Stimulated activated CD4-positive, alpha-beta T cell treated with anti-CD3 and anti-CD28 coated beads, Interleukin-2, amount 100 ng/mL, for 48 hours (primary cell): ENCODE measurements at places on chromosomes 13 and 19.
A peak's percentile ranks its signal among the peaks of the same experiment; 100 is the strongest.

- DNase-seq: peak; percentile 65
These were observed 41.8 kb upstream of the PNMA8B start for GRCh38 chr19:46537136-46538097.

DNA sequence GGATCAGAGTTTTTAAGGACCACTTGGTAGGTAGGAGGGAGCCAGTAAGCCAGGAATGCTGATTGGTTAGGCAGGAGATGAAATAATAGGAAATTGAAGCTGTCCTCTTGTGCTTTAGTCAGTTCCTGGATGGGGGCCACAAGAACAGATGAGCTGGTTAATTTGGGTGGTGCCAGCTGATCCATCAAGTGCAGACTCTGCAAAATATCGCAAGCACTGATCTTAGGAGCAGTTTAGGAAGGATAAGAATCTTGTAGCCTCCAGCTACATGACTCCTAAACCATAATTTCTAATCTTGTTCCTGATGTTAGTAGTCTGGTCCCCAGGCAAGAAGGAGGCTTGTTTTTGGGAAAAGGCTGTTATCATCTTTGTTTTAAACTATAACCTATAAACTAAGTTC is 117.9 kb upstream of the GPR12 start:
- no peak for DNase-seq

GRCh38 chr13:46354156-46355087 is 32.6 kb downstream of the RUBCNL start:
- peak; percentile 8 for DNase-seq

- DNase-seq: no peak
These were observed 23.5 kb downstream of the SLC25A15 start for GRCh38 chr13:40812724-40813445.

- DNase-seq: no peak
These were observed 136.4 kb upstream of the HTR2A start for GRCh38 chr13:47033216-47033615.

DNA sequence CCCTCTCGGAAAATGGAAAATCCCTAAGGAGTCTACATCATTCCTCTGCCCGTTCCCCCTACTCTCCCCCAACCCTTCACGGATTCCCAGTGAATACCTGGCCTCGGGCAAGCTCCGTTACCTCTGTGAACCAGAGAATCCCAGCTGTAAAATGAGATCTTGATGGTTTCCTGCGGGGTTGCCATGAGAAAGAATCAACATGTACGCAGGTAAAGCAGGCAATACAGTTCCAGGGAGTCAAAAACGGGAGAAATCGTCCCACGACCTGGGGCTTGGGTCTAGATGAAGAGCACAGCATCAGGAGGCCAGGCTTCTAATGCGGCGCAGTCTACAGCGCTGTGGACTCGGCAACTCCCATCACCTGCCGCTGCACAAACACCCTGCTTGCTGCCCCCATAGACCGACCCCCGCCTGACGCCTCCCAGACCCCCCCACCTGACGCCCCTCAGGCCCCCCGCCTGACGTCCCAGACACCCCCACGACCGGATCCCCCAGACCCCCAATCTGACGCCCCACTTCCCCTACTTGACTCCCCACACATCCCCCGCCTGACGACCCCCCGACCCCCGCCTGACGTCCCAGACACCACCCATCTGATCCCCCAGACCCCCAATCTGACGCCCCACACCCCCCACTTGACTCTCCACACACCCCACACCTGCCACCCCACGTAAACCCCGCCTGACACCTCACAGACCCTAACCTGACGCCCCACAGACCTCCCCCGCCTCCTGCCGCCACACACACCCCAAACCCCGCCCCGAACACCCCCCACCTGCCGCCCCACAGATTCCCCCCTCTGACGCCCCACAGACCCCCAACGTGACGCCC is 680 bp downstream of the LIG4 start:
- no peak for DNase-seq

DNA sequence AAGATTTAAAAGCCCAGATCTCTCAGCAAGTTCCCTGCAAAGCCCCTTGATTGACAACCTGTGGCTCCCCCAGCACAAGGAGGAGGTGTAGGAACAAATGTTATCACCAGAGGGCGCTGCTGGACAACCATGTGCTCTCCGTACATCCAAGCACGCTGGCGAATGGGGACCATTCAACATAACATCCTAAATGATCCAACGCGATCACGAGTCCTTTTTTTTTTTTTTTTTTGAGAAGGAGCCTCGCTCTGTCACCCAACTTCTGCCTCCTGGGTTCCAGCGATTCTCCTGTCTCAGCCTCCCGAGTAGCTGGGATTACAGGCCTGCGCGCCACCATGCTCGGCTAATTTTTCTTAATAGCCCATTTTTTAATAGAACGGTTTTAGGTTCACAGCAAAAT is 52.0 kb downstream of the NWD1 start:
- peak; percentile 73 for DNase-seq
